ENCODE measurements at places on chromosomes 1 and 21.

DNA sequence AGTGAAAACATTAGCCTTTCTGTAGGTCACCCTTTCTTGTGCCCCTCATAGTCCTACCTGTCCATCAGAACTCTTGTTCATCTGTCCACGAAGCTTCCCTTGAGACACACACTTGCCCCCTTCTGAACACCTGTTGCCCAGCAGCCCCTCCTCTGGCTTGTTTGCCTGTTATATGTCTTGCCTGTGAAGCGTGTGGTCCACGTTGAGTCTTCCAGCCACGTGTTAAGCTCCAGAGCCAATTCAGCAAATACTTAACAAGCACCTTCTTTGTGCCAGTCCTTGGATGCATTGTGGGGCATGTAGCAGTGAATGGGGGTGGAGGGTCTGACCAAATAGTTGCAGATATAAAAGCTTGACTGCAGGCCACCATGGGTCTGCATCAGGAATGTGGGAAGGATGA is 66.6 kb downstream of the MAN1C1 start:
- no peak for DNase-seq

DNA sequence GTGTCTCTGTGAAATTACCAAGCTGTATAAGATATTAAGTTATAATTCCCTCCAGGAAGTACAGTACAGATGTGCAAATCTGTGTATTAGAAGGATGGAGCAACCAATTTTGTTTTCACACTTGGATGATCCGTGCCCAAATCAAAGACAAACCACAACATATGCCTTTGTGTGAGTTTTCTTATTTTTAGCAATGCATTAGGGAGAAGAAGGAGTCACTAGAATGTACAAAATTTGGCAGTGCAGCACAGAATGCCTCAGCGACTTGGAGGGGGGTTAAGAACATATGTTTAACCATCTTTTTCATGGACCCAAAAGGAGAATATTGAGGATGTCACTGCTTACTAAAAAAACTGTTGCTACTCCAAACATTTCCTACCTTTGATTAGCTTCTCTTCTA is 45.3 kb downstream of the DAB1 start:
- no peak for DNase-seq

DNA sequence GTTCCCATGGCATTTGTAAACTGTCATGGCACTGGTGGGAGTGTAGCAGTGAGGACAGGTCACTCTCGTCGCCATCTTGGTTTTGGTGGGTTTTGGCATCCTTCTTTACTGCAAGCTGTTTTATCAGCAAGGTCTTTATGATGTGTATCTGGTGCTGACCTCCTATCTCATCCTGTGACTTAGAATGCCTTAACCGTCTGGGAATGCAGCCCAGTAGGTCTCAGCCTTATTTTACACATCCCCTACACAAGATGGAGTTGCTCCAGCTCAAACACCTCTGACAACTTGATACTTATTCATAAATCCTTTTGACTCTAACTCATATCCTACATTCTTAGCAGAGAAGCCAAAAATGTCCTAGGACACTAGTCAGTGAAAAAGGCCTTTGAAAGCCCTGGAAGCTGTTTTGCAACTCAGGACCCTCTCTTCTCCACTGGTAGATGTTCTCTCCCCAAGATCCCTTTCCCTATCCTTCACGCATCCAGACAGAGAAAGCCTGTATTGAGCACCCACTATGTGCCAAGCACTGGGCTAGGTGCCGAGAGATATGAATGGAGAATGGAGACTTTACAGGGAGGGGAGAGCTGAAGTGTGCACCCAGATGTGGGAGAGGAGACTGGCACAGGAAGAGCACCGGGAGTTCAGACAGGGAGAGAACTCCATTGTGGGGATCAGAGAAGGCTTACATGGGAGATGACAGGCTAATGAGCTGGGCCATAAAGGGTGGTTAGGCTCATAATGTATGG is 6.7 kb upstream of the CSRP1 start:
- no peak for DNase-seq

GRCh38 chr1:189409774-189410173 is 1067.9 kb downstream of the BRINP3 start:
- DNase-seq, result no peak

DNA sequence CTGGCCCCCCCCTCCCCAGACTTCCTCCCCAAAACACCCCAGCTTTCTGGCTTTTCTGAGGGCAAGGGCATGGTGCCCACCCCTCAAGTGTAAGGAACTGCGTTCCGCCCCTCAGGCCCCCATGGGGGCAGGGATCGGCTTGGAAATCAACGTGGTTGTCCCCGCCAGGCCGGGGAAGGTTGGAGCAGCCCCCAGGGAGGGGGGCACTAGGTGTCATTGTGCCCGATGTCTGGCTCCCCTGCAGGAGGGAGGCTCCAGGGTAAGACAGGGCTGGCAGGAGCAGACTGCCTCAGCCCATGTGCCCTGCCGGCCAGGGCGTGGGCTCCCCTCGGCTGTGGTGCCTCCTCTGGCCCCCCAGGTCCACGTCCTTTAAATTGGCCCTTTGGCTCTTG is 7.4 kb upstream of the TFAP2E start:
- no peak for DNase-seq

- no peak for DNase-seq
Measured at GRCh38 chr1:33792216-33792615, 71.7 kb upstream of the HMGB4 start.

DNA sequence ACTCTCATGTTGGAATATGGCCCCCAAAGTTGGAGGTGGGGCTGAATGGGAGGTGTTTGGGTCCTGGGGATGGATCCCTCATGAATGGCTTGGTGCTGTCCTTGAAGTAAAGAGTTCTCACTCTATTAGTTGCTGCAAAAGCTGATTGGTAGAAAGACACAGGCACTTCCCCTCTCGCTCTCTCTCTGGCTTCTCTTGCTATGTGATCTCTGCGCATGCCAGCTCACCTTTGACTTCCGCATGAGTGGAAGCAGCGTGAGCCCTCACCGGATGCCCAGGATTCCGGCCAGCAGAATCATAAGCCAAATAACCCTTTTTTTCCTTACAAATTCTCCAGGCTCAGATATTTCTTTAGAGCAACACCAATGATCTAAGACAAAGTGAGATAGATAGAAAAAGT is 20.9 kb upstream of the CCSAP start:
- no peak for DNase-seq

DNA sequence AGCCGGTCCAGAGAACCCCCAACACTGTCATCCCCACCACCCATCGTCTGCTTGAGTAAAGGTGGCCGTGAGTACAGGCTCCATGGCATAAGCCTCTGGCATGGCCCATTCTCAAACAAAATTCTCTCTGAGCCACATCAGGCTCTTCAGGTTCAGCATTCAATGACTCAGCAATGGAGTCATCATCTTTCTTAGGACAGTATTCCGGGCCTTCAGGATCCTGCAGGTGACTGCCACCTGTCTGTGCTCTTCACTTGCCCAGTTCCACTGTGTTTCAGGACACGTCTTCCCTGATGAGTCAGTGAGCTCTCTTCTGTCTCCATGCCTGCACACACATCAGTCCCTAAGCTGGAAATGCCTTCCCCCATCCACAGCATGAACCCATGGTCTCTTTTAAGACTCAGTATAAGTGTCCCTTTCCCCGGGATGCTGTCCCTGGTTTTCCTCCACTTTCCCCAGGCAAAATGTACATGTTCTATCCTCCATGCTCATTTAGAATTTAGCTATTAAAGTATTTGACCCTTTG is 81.1 kb upstream of the FGGY start:
- DNase-seq, result no peak

- DNase-seq, result peak; percentile 32
Measured at GRCh38 chr1:21651214-21652042, 17.7 kb downstream of the RAP1GAP start.

DNA sequence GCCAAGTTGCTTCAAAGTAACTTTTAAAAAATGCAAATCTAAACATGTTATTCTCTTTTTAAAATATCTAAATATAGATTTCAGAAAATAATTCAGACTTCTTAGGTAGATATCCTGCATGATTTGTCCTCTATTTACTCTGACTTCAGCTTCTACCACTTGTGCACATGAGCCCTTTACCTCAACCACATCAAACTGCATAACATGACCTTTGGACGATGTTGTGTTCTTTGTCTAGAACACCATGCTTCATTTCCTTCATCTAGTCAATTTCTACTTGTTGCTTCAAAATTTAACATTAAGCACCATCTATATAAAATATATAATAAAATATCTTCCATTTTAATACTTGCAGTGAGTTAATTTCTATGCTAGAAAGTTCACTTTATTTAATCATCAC is 96.9 kb downstream of the PLPP3 start:
- DNase-seq, result no peak

GRCh38 chr1:12037486-12038355 is 18.4 kb downstream of the MIIP start:
- DNase-seq, result no peak

DNA sequence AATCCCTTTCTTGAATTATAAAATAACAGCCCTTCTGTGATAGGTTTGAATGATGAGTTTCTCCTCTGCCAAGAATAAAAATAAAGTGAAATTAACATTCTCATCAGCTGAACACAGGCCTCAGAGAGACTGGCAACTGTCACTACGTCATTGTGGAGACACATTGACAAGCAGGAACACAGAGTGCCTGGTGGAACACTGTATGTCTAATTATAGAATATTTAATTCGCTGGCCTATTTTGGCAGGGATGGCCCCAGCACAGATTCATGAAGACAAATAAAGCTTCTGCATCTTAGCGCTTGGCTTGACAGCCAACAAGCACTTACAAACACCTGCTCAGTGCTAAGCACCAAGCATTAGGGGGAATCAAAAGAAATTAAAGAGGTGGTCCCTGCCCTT is 52.0 kb upstream of the SMYD2 start:
- no peak for DNase-seq

DNA sequence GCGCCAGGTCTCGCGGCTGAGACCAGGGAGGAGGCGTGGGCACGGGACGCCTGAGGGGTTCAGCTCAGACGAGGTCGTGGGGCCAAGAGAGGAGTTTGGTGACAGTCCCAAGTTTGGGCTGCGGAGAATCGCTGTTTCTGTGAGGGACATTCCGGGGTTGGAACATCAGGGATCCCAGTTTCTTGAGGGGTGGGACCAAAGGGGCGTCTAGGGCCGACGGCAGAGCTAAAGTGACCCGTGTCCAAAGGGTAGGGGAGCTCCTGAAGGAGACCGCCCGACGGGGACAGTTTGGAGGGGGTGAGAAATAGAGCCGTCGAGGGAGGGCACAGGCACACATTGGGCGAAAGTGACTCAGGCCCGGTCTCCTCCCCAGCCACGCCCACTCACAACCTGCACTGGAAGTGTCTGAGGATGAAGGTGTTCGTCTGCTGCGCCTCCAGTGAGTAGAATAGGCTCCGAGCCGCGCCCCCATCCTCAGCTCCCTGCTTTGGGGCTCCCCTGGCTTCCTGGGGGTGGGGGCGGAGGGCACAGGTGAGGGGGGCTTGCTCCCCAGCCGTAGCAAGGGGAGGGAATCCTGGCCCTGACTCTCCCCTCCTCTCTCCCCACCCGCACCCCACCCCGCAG is 7.0 kb downstream of the EFNA3 start:
- DNase-seq, result peak; percentile 79

DNA sequence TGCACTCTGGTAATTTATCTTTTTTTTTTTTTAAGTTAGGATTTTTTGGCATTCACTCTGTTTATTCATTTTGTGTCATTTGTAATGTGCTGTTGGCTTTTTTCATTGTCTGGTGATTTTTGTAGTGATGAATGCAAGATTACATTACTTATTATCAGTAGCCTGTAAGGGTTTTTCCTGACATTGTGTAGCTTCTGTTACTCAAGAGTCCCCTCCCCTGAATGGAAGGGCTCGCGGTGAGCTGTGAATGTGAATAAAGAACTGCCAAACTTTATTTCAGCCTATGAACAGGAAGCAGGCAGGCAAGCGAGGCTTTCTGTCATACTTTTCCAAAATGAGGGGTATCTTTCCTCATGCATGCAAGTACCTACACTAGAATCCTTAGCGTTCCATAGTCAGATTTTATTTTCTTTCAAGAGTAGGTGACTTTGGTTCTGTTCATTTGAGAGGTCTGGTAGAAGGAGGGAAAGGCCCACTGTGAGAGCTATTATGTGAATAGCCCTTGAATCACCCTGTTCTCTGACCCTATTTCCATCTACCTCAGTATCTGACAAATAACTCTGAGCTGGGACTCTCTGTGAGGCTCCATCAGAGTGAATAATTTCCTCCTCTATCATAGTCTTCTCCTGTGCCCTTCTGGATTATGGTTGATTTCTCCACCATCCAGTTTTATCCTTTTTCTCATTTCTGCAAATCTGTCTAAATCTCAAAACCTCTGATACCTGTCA is 114.0 kb downstream of the CD247 start:
- DNase-seq, result no peak

DNA sequence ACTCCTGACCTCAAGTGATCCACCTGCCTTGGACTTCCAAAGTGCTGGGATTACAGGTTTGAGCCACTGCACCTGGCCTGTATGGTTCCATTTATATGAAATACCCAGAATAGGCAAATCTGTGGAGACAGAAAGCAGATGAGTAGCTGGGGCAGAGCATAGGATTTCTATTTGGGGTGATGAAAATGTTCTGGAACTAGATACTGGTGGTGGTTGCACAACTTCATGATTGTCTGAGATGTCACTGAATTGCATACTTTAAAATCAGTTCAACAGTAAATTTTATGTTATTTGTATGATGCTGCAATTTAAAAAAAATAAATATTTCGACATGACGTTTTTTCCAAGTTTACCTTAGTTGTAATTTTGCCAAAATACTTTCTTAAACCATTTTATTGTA is 23.9 kb downstream of the ITSN1 start:
- DNase-seq, result no peak

GRCh38 chr1:63198871-63199394 is 123.4 kb upstream of the FOXD3 start:
- DNase-seq, result no peak

- no peak for DNase-seq
Measured at GRCh38 chr1:65401612-65402011, 18.9 kb upstream of the LEPR start.

DNA sequence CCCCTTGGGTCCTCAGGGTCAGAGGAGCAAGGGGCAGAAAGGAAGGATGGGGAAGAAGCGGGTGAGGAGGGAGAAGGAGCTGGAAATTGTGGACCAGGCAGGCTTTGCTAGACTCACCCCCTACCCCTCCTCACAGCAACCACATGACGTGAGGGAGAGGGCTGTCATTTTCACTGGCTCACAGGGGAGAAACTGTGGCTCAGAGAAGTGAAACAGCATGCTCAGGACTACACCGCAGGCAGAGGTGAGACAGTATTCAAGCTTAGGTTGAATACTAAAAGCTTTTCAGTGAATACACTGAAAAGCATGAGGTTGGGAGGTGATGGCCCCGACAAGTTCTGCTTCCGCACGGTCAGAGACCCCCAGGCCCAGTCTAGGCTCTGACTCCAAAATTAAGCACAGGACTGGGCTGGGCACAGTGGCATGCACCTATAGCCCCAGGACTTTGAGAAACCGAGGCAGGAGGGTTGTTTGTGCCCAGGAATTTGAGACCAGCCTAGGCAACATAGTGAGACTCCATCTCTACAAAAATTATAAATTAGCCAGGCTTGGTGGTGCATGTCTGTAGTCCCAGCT is 1.2 kb upstream of the CLEC20A start:
- DNase-seq, result no peak

DNA sequence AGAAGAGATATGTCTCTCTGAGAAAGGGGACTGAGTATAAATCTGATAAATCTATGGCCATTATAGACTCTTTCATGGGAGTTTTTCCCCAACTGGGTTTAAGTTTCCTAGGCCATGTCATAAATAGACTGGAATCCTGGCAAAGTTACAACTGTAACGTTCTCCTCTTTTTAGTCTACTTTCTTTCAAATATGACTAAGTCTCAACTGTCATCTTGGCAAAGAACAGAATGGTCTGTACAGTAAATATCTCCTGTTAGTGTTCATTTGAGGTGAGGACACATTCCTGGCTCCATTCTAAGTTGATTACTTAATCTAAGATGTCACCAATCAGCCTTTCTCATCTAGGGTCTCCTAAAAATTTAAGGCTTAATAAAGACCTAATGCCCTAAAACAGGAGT is 300.5 kb downstream of the BRINP2 start:
- no peak for DNase-seq
